AG04449 (cell line): ENCODE measurements at places on chromosomes 7 and 10.
A peak's percentile ranks its signal among the peaks of the same experiment; 100 is the strongest.

GRCh38 chr7:132856416-132856815 lies 225.5 kb downstream of the CHCHD3 start:
- no peak for DNase-seq

DNA sequence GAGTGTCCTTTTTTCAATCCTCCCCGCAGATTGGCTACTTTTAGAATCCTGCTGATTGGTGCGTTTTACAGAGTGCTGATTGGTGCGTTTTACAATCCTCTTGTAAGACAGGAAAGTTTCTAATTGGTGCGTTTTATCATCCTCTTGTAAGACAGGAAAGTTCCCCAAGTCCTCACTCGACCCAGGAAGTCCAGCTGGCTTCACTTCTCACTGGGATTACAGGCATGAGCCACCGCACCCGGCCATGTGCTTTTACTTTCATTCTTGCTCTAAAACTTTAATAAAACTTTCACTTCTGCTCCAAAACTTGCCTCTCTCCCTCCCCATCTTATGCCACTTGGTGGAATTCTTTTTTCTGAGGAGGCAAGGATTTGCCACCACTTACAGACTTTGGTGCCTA lies 17.0 kb upstream of the WAPL start:
- no peak for DNase-seq

GRCh38 chr10:132096863-132097478 lies 31.2 kb downstream of the JAKMIP3 start:
- no peak for DNase-seq

DNA sequence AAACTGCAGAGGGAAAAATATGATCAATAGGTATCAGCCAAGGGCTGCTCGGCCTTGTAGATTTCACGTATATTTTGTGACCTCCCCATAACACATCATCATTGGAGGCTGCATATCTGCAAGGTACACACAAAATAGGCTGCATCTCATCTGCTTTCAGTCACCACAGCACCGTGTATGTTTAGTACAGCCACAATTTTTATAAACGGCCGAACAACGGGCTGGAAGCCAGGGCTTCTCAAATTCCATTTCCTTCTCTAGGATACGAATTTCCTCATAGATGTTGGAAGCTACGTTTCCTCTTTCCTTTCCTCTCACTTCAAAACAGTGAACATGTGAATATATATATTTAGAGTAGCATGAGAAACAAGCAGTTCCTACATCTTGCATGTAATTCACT lies 20.2 kb upstream of the FOXK1 start:
- no peak for DNase-seq

DNA sequence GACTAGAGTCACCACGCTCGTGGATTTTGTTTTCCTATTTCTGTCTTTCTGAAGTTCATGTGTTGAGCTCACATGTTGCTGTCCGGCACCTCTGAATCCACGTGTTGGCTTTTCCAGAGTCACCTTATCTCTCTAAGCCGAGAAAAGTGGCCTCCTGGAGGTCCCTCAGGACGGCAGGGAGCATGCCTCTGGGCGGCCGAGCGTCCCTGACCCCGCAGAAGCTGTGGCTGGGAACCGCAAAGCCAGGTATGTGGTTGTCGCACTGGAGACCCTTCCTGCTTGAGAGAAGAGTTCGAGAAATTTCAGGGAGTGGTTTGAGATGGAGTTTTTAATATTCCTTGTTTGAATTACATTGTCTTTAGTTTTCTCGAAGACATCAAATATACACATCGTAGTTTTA lies 12.6 kb downstream of the IQCE start:
- DNase-seq: no peak

DNA sequence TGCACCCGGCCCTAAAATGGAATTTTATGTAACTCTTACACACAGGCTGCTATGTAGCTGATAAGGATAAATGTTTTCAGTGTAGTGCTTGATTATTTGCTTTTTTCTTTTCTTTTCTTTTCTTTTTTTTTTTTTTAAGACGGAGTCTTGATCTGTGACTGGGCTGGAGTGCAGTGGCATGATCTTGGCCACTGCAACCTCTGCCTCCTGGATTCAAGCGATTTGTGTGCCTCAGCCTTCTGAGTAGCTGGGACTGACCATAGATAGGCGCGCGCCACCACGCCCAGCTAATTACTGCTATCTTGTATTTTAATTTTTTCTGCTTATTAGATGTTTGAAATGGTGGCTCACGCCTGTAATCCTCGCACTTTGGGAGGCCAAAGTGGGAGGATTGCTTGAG lies 3.4 kb downstream of the RABGEF1 start:
- DNase-seq: no peak

DNA sequence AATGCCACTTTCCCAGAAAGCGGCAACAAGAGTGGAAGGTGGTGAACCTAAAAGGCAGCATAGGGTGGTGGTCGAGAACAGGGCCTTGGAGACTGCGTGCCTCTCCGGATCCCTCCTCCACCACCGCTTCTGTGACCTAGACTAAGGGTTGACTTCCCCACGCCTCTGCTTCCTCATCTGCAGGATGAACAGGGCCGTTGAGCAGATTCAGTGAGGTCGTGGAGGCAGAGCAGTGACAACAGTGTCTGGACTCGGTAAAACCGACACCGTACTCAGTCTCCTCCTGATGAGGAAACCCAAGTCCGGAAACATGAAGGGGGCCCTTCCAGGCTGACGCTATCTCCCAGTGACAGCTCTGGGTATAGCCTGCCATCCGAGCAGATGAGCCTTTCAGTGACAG lies 162.6 kb downstream of the CELF2 start:
- DNase-seq: no peak

GRCh38 chr10:63268149-63268797 lies 135.1 kb downstream of the NRBF2 start:
- no peak for DNase-seq

GRCh38 chr10:27747096-27747451 lies 1.5 kb upstream of the MKX start:
- DNase-seq: no peak

- peak; percentile 73 for DNase-seq
Measured at GRCh38 chr10:5595994-5596471, 70.4 kb downstream of the ASB13 start.

- no peak for DNase-seq
Measured at GRCh38 chr10:116457488-116457887, 29.8 kb downstream of the PNLIPRP3 start.

GRCh38 chr10:102863660-102864059 lies 5.6 kb upstream of the AS3MT start:
- DNase-seq: no peak

- no peak for DNase-seq
Measured at GRCh38 chr10:91941426-91941825, 17.9 kb downstream of the BTAF1 start.

DNA sequence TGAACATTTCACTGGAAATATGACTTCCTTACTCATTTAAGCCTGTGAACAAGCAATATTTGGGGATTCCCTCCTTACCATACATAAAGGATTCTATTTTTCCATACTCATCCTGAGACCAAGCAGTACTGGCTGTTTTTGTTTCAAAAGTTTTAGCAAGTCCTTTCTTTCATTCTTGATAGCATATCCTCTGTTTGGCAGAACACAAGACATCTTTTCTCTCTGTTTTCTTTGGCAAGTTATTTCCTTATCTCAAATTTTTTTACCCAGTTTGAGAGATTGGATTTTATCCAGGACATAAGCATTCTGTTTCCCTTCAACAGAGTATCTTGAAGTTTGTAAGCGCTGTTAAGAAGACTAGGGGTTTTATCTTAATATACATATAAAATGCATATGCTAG lies 3.0 kb upstream of the WASL start:
- DNase-seq: no peak

DNA sequence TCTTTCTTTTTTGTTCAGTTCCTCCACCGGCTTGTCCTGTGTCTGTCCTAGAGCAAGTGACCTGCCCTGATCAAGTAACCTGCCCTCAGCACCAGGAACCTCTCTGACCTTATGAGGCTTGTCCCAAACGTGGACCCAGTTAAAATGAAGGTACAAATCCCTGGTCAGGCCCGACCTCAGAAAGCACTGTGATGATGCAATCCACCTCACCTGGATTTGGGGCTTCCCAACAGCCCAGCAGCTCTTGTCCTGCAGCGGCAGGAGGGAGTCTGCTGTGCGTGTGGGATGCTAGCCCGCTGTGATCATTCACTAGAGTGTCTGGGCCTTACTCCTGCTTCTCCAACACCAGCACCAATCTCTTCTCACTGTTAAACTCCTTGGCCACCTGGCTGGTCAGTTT lies 11.2 kb downstream of the COL17A1 start:
- DNase-seq: no peak

DNA sequence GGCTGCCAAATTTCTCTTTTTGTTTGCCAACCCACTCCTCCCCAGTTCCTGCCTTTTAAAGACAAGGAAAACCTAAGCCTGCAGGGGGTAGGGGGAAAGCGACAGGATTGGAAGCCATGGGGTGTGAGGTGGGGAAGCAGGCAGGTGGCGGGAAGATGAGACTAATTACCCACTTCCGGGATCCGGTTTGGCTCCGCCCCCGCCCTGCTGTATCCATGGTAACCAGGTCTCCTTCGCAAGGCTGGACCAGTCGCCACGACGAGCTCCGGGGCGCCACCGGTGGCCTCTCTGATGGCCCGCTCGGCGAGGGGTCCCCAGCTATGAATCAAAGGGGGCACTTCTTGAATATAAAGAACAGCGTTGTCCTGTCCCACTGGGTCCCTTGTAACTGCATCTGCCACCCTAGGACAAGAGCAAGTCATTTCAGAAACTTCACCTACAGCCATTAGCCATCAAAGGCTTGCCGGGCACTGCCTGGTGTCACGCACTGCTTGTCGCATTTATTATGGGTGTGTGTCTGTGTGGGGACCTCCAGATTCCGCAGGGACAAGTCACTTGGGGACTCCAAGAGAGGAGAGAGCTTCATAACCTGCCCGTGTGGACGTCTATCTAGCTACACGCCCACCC lies 55.4 kb upstream of the LMTK2 start:
- no peak for DNase-seq

GRCh38 chr7:120841608-120842007 lies 16.3 kb downstream of the TSPAN12 start:
- DNase-seq: no peak

DNA sequence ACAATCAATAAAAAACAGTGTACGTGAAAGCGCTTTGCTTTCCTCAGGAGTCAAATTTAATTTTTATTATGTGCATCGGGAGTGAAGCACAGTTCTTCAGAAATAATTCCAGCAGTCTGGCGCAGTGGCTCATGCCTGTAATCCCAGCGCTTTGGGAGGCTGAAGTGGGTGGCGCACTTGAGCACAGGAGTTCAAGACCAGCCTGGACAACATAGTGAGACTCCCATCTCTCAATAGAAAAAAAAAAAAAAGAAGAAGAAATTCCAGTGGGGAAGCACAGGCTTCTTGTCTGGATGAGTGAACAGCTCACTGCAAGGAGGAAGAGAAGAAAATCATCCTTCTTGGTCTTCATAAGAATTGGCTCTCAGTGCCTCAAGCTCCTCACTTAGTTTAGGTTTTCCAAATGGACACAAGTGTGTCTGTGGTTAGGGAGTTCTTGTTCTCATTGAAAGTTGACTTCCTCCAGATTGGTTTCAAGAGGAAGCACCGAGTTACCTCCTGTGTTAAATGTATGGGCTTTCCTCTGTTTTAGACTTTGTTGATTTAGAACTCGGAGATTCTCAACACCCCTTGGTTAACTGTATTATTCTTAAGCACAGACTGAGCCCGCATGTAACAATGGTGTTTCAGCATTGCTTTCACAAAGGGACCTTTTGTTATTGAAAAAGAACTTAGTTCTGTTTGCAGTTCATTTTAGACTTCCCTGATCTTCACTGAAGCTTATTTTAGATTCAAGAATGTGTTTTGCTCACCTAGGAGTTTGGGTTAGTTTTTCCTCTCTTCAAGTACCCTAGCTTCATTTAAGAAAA lies 28.0 kb downstream of the LMTK2 start:
- no peak for DNase-seq

- DNase-seq: no peak
Measured at GRCh38 chr7:128172963-128173362, 68.1 kb upstream of the LEP start.

DNA sequence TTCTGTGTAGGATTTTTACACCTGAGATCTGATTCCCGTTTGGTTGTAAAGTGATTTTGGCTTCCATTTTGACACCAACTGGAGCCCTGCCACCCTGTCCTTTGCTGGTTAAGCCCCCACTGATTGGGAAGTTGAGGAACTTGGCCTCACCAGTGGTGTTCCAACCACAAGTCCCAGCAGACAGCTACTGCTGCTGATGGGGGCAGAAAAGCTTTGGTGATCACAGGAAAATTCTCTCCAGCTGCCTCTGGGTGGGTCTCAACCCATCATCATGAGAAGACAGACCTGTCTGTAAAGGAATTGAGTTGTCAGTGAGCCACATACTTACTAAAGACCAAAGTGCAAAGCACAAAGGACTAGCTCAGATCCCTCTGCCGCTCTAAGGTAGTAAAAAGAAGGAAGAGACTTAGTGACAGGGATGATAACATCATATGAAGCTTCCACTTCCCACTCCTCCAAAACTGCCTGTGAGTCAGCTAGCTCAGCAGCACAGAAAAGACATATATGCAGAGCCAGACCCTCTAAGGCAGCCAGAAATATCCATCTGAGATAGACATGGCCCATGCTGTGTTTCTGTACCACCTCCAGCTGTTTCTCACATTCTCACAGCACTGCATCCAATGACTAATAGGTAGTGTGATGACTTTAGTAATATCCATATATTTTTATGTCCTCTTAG lies 22.4 kb upstream of the LRRC17 start:
- DNase-seq: peak; percentile 38

DNA sequence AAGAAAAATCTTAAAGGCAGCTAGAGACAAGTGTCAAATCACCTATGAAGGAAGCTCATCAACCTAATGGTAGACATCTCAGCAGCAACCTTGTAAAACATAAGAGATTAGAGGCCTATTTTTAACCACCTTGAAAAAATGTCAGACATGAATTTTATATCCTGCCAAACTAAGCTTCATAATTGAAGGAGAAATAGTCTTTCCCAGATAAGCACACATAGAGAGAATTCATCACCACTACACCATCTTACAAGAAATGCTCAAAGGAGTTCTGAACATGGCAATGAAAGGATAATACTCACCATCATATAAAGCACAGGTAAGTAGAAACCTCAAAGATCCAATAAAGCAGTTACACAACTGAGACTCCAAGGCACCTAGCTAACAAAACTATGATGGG lies 156.5 kb downstream of the ZEB1 start:
- no peak for DNase-seq

DNA sequence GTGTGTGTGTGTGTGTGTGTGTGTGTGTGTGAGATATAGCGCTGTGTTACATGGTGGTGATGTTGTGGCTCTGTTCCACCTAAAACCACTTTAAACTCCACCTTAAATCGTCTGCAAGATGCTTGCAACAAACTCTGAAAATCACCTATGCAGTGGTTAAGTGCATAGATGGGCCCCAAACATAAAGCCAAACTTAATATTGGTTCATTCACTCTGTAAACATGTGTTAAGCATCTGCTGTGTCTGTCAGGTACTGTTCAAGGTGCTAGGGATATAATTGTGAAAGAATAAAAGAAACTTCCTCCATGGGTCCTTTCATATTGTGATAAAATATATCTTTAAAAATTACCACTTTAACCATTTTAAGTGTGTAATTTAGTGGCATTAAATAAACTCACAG lies 645.4 kb upstream of the SORCS1 start:
- no peak for DNase-seq

GRCh38 chr10:14137391-14137790 lies 193.3 kb downstream of the FRMD4A start:
- DNase-seq: no peak
